ENCODE measurements at places on chromosomes 12 and 14.

GRCh38 chr12:53701518-53702264 is 25.6 kb downstream of the CALCOCO1 start:
- DNase-seq: no peak

DNA sequence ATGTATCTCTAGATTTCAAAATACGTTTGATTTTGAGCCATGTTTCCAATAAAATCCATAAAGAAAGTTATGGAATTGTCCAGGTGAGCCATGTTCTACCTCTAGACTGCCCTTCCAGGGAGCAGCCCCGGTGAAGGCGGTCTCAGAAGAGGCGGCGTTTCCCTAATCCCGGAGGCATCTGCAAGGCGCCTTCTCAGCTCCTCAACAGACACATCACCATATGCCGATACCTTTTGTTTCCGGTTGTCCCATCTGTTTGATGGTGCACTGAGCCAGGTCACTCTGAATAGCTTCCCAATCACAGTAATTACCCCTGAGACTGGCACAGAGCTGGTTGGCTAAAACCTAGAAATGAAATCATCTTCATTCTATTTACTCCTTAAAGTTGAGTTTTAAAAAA is 305.5 kb upstream of the FKBP4 start:
- no peak for DNase-seq

DNA sequence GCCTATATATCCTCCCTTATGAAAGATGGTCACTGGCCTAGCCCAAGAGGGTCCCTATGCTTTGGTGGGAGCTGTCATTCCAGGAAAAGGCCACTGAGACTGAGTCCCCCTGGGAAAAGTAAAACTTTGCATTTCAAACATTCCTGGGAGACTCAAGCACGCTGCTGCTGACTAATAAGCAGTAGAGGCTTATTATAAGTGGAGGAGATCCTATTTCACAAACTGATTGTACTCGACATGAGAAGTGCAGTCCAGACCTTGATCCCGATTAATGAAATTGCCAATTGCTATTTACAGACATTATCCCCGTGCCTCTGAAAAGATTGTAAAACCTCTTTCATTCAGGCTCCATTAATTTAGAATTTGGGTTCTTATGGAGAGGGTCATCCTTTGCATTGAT is 96.6 kb downstream of the EMP1 start:
- no peak for DNase-seq

DNA sequence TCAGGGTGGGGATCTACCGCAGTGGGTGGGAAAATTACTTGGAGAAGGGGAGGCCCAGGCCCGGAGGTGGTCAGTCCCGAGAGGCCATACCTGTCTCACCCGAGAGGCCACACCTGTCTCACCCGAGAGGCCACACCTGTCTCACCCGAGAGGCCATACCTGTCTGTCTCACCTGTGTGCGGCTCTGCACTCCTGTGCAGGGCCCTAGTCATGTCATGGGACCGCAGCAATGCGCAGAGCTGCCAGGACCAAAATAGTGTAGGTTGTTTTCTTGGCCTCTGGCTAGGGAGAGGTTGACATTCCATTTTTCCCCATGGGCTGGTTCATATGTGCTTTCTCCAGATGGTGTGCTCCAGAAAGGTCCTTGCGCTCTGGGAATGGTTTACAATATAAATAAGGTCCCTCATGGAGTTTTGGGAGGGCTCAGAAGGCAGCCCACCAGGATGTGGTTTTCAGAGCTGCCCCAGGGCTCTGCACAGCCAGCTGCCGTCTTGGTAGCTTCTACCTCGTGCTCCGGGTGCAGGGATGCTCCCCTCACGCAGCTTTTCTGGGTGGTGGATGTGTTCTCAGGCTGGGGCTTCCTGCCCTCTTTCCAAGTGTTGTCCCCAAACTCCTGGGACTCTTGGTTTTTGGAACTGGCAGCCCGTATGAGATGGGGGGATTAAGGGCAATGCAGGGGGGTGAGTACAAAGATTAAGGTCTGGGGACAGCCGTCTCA is 58.2 kb downstream of the CACNA1C start:
- DNase-seq: no peak

GRCh38 chr12:18358930-18359329 is 97.6 kb downstream of the PIK3C2G start:
- DNase-seq: no peak

DNA sequence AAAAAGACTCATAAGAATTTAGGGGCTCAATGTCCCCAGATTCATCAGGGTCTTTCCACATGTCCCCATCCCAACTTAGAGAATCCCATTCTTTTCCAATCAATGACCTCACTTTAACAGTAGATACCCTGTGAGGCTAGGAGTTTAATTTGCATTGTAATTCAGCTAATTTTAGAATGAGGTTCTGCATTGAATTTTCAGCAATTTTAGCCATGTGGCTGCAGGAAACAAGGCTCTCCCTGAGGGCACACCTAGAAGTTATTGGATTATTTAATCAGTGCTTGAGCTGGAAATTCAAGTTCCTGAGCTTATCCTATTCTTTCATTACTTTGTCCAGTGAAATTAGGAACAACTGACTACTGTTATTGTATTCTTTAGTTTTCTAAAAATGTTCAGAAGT is 433.8 kb downstream of the ADAMTS20 start:
- no peak for DNase-seq

Measured in nucleus accumbens (tissue), 56 donors.